ENCODE measurements at places on chromosomes 13 and 19. TPM values are rescaled to one million over a fixed set of nuclear protein-coding genes. Genes with fewer than 3 reads are reported as not detected.

DNA sequence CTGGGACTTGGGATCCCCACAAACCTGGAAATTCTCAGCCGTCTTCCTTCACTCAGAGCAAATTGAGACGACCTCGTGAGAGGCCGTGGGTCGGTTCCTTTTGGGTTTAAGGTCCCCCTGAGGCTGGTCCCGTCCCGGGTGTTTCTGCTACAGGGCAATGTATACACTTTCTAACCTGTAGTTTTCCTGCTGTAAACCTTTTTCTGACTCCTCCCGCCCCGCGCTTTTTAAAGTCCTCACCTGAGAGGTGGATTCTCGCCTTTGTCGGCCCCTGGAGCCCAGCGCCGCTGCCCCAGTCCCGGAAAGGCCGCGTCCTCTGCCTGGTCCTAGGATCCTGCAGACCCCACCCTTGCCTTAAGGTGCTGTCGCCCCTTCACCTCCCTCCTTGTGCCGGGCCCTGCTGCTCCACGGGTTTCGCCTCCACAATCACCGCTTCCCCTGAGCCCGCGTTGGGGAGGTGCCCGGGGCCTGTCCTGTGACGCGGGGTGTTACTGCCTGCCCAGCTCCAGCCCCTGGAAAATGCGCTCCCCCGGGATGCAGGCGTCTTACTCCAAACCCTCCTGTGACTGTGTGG is 391 bp downstream of the ZNF761 start:
- peaks cover 17% of the 10 kb centered on the region for H3K36me3 ChIP-seq
- H3K27ac ChIP-seq = peak overlapping the region; percentile 72
- no peaks in the 10 kb centered on the region for H3K27me3 ChIP-seq
- no peak for DNase-seq
- peaks cover 13% of the 10 kb centered on the region for H3K4me1 ChIP-seq

DNA sequence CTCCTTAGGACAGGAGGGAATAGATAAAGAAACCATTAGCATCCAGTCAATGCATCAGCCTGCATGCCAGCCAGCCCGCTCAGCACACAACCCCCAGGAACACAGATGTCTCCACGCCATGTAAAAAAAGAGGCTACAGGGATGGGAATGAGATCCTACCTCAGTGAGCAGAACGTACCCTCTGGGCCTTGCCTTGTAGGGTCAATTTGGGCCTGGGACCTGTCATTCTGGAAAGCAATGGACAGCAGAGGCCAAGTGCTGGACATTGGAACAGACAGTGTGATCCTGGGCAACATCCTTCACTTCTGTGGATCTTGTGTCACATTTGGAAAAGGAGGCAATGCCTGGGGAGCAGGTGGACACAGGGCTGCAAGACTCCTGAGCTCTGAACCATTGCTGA is 26.0 kb downstream of the VSTM2B start:
- no peak overlapping the region for H3K4me3 ChIP-seq
- H3K4me1 ChIP-seq = no peaks in the 10 kb centered on the region
- DNase-seq = no peak
- no peaks in the 10 kb centered on the region for H3K36me3 ChIP-seq

DNA sequence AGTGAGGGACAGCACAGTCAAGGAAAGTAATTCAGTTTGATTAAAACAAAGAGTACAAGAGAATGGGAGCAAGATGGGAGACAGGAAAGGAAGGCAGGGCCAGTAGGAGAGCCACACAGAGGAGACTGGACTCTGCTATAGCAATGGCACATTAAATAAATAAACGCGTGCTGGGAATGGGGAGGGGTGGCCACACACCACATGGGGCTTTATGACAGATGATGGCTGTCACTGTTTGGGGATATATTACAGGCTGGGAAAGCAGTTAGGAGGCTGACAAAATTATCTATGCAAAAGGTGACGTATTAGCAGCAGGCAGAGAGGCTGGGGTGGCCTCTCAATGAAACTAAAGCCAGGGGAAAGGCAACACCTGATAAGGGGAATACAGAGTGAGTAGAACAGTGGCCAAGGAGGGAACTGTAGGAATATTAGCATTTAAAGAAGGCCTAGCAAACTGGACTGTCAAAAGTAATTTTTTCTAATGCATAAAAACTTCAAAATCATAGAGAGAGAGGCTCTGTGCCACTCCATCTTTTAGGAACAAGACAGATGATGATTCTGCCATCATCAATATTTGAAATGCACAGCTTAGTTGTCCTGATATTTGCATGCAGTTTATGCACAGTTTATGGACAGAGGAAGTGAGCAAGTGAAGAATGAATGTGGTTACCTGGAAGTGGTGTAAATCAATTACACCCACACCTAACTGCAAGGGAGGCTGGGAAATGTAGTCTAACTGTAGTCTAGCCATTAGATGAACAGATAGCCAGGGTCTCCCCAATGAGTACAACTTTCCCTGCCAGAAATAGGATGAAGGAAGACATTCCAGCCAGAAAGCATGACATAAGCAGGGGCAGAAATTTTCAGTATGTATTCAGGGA is 346.5 kb downstream of the FOXO1 start:
- no peak overlapping the region for H3K4me3 ChIP-seq
- peak; percentile 34 for DNase-seq
- H3K4me1 ChIP-seq = peaks cover 14% of the 10 kb centered on the region

DNA sequence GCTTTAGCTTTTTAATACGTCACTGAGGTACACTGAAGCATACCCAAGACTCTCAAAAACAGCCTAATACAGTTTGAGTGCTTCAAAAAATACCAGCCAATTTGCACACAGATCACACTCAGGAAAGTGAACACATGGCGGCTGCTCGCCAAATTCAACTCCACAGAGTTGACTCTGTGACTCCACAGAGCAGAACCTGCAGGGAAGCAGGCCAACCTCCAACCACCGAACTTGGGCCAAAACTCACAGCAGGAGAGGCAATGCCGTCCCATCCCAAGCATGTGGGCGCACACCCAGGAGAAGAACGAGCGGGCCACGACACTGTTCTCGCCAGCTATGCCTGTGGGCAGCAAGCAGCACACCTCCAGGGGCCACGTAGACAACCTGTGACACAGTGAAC is 21.1 kb downstream of the ELL start:
- H3K4me1 ChIP-seq = peaks cover 99% of the 10 kb centered on the region
- H3K36me3 ChIP-seq = no peaks in the 10 kb centered on the region
- peak overlapping the region; percentile 54 for H3K27ac ChIP-seq
- H3K4me3 ChIP-seq = no peak overlapping the region
- H3K27me3 ChIP-seq = no peaks in the 10 kb centered on the region

DNA sequence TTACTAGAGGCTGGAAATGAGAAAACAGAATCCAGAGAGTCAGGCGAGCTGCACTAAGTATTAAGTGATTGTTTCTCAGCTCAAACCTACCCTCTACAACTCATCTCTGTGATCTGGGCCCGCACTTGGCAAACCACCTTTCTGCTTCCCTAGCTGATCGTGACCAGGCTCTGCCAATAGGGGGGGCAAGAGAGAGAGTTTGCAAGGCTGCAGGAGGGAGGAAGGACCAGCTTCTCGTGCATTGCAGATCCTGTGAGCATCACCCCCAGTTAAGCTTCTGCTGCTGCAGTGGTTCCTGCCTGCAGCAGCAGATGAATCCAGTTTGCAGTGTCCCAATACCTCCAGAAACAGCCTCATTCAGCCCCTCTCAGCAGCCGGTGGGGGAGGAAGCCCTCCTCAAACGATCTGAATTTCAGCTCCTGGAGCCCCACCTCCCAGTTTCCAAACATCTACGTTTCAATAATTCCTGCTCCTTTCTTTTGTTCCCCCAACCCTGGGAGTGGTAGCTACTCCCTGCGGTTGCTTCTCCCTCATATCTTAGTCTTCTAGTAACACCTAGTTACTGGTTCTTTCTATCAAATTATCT is 20.0 kb downstream of the XRCC1 start:
- H3K27ac ChIP-seq = no peak overlapping the region
- H3K27me3 ChIP-seq = no peaks in the 10 kb centered on the region
- no peak for DNase-seq
- no peaks in the 10 kb centered on the region for H3K4me1 ChIP-seq

GRCh38 chr19:49538643-49539042 is 10.8 kb downstream of the RCN3 start:
- DNase-seq = no peak
- H3K36me3 ChIP-seq = peaks cover 43% of the 10 kb centered on the region
- no peak overlapping the region for H3K4me3 ChIP-seq
- H3K27ac ChIP-seq = no peak overlapping the region

GRCh38 chr19:48489608-48490216 is 20.5 kb downstream of the CYTH2 start:
- no peaks in the 10 kb centered on the region for H3K27me3 ChIP-seq
- peaks cover 56% of the 10 kb centered on the region for H3K4me1 ChIP-seq

- H3K4me1 ChIP-seq = peaks cover 41% of the 10 kb centered on the region
- no peaks in the 10 kb centered on the region for H3K27me3 ChIP-seq
- DNase-seq = no peak
- H3K36me3 ChIP-seq = no peaks in the 10 kb centered on the region
These were observed 34.2 kb downstream of the TSHZ3 start for GRCh38 chr19:31314849-31315629.

- no peaks in the 10 kb centered on the region for H3K36me3 ChIP-seq
- no peak overlapping the region for H3K27ac ChIP-seq
- no peaks in the 10 kb centered on the region for H3K4me1 ChIP-seq
- H3K4me3 ChIP-seq = no peak overlapping the region
- H3K27me3 ChIP-seq = no peaks in the 10 kb centered on the region
- DNase-seq = no peak
These were observed 111.4 kb upstream of the FRY start for GRCh38 chr13:31919971-31920726.

- no peaks in the 10 kb centered on the region for H3K36me3 ChIP-seq
- H3K4me1 ChIP-seq = no peaks in the 10 kb centered on the region
- no peaks in the 10 kb centered on the region for H3K27me3 ChIP-seq
- H3K4me3 ChIP-seq = no peak overlapping the region
- no peak overlapping the region for H3K27ac ChIP-seq
These were observed 209.4 kb downstream of the FOXO1 start for GRCh38 chr13:40456979-40457553.

GRCh38 chr19:40609561-40610395 is 8.6 kb downstream of the LTBP4 start:
- H3K4me1 ChIP-seq = peaks cover 62% of the 10 kb centered on the region
- H3K4me3 ChIP-seq = peak overlapping the region; percentile 41
- H3K27ac ChIP-seq = peak overlapping the region; percentile 80
- DNase-seq = peak; percentile 98
- no peaks in the 10 kb centered on the region for H3K36me3 ChIP-seq

DNA sequence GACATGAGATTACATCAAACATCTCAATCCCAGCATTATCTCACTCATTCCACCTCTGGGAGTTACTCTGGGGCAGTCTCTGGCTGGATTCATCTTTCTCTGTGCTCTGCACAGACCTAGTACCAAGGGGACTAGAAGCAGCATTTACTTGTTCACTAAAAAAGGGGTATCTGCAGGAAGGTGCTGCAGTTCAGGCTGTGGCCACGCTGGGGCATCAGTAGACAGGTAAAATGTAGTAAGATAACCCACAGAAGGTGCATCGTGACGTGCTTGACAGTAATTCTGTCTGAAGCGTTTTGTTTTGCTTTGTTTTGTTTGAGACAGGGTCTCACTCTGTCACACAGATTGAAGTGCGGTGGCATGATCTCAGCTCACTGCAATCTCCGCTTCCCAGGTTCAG is 29.3 kb downstream of the ZNF564 start:
- H3K4me1 ChIP-seq = no peaks in the 10 kb centered on the region
- no peak for DNase-seq

- H3K27me3 ChIP-seq = peaks cover 1% of the 10 kb centered on the region
- no peak overlapping the region for H3K4me3 ChIP-seq
- no peaks in the 10 kb centered on the region for H3K4me1 ChIP-seq
- no peak for DNase-seq
- H3K27ac ChIP-seq = no peak overlapping the region
These were observed 4.9 kb downstream of the MEIS3 start for GRCh38 chr19:47414469-47414868.

DNA sequence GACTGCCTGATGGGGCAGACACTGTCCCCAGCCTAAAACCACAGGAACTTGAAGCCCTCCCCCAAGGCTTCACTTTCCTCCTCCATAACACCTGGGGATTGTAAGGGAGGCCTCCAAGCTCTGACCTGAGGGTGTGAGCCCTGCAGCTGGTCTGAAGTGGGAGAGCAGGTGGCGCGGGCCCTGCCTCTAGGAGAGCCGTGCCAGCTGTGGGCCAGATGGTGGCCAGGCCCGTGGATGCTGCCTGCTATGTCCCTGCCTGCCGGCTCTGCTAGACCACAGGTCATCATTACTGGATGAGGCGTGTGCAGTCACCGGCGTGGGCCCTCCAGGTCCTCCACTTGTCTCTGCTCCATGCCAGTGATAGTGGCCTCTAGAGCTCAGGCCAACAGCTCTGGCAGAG is 3.5 kb upstream of the KLHL26 start:
- no peaks in the 10 kb centered on the region for H3K27me3 ChIP-seq
- no peak overlapping the region for H3K27ac ChIP-seq
- peaks cover 17% of the 10 kb centered on the region for H3K4me1 ChIP-seq
- H3K4me3 ChIP-seq = no peak overlapping the region

DNA sequence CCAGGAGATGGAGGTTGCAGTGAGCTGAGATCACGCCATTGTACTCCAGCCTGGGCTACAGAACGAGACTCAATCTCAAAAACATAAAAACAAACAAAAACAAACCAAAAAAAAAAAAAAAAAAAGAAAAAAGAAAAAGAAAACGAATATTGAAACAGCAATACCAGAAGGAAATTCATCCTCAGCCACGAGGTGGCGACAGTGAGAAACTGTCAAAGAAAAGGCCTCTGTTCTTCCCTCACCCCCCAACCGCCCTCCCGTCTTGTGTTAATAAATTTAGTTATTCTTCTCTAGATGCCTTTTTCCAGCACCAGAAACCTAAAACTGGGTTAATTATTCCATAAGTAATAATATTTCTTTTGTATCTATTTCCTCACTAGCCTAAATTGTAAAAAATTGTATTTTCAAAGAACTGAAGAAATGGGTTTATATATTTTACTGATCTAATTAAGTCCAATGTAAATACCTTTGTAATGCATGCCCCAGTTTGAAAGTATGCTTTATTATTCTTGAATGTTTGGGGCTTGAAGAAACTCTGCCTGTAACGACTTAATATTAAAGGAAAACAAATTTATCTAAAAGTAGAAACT is 38.6 kb downstream of the LIG4 start:
- DNase-seq = no peak
- H3K27ac ChIP-seq = no peak overlapping the region
- H3K4me1 ChIP-seq = no peaks in the 10 kb centered on the region
- H3K4me3 ChIP-seq = no peak overlapping the region
- H3K27me3 ChIP-seq = no peaks in the 10 kb centered on the region

- no peak overlapping the region for H3K4me3 ChIP-seq
- no peaks in the 10 kb centered on the region for H3K4me1 ChIP-seq
- H3K27ac ChIP-seq = no peak overlapping the region
- DNase-seq = no peak
- H3K27me3 ChIP-seq = no peaks in the 10 kb centered on the region
These were observed 1248.8 kb downstream of the UQCRFS1 start for GRCh38 chr19:27964185-27964584.

- peak overlapping the region; percentile 79 for H3K27ac ChIP-seq
- no peak for DNase-seq
- peaks cover 27% of the 10 kb centered on the region for H3K36me3 ChIP-seq
- no peaks in the 10 kb centered on the region for H3K27me3 ChIP-seq
These were observed 6.8 kb downstream of the PIK3R2 start for GRCh38 chr19:18159810-18160209.

- H3K36me3 ChIP-seq = peaks cover 51% of the 10 kb centered on the region
- no peak for DNase-seq
- H3K4me1 ChIP-seq = no peaks in the 10 kb centered on the region
These were observed 20.3 kb downstream of the ZNF433 start for GRCh38 chr19:12015015-12015752.

ZNF808 gene
- total RNA-seq = 11.3 TPM

SHD gene
- total RNA-seq = not detected

CDX2 gene
- total RNA-seq = not detected

RPL36 gene
- total RNA-seq = 719 TPM

ZNF324B gene
- 8.9 TPM for total RNA-seq

MYPOP gene
- 7.9 TPM for total RNA-seq

PCDH20 gene
- 12.6 TPM for total RNA-seq

CC2D1A gene
- total RNA-seq = 38.6 TPM

ZNF729 gene
- not detected for total RNA-seq

SPC24 gene
- total RNA-seq = 1.5 TPM

CD79A gene
- total RNA-seq = 0.71 TPM

PRTN3 gene
- not detected for total RNA-seq

Measured in esophagus muscularis mucosa (tissue), 4 donors.